ENCODE measurements at places on chromosomes 1 and 21.

DNA sequence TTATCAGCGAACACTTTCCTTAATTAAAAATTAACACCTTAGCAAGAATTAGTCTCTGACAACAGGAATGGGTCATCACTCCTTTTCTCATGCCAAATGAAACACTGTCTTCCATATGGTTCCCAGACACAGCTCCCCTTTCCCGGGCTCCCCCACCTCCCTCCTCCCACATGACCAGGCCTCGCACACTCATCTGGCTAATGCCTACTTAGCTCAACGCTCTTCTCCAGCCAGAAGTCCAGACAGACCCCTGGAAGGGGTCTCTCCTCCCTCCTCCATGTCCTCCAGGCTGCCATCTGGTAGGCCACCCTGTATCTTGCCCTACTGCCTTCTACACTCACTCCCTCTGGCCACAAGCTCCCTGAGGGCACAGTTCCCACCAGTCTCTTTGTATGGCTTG, 39.9 kb downstream of the KCNC4 start:
- no peak for DNase-seq

GRCh38 chr1:1907098-1907736, 7.8 kb upstream of the CALML6 start:
- DNase-seq = no peak

- no peak for DNase-seq
These were observed 253.6 kb upstream of the IRF2BP2 start for GRCh38 chr1:234863551-234863971.

DNA sequence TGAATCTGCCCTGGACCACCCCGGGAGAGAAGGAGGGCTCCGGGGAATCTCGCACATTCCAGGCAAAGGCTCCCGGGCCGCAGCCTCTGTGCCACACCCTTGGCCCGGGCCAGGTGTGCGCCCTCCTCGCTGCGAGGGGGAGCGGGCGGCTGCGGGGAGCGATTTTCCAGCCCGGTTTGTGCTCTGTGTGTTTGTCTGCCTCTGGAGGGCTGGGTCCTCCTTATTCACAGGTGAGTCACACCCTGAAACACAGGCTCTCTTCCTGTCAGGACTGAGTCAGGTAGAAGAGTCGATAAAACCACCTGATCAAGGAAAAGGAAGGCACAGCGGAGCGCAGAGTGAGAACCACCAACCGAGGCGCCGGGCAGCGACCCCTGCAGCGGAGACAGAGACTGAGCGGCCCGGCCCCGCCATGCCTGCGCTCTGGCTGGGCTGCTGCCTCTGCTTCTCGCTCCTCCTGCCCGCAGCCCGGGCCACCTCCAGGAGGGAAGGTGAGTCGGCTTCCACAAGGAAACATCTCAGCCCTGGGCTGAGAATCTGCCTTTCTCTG, at the start of gene LAMC2:
TSS of gene LAMC2 (plus strand) at position 324 of the 550 bp plus-strand sequence. CDS start at position 413, 89 bp downstream.
- DNase-seq = no peak

- DNase-seq = no peak
These were observed 38.1 kb downstream of the VANGL2 start for GRCh38 chr1:160438317-160438918.

- no peak for DNase-seq
These were observed 145.3 kb downstream of the S1PR1 start for GRCh38 chr1:101382135-101382534.

DNA sequence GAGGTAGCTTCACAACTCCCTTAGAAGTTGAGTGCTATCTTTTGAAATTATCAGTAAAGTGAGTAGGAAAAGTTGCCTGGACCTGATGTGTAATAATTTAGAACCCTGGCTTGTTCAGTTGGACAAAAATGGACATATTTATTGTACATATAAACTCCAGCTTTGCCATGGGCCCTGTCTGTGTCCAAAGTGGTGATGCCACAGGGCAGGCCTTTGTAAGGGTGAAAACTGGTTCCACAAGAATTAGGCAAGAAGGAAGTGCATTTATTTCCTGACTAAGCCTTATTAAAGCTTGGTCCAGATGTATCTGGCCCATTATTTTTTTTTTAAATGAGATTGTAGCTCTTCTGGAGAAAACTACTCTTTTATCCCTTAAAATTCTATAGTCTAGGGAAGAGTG, 47.9 kb downstream of the MACO1 start:
- no peak for DNase-seq

DNA sequence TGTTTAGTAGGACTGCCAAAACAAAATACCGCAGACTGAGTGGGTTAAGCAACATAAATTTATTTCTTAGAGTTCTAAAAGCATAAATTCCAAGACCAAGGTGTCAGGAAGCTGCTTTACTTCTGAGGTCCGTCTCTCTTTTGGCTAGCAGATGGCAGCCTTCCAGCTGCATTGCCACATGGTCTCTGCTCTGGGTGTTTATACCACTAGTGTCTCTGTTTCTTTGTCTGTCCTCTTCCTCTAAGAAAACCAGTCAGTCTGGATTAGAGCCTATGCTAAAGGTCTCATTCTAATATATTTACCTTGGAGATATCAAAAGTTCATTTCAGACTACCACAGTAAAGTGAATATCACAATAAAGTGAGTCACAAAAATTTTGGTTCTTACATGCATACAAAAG, 519.8 kb downstream of the COL11A1 start:
- DNase-seq = no peak

DNA sequence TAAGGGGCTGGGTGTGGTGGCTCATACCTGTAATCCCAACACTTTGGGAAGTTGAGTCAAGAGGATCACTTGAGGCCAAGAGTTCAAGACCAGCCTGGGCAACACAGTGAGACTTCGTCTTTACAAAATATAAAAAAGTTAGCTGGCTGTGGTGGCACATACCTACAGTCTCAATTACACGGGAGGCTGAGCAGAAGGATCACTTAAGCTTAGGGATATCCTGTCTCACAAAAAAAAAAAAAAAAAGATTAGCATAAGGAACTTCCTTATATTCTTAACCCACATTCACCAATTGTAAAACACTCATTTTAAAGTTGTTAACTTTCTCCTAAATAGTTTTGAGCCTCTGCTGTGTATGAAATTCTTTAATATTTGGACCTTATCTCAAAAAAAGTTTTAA, 53.1 kb downstream of the ABCD3 start:
- DNase-seq = no peak

DNA sequence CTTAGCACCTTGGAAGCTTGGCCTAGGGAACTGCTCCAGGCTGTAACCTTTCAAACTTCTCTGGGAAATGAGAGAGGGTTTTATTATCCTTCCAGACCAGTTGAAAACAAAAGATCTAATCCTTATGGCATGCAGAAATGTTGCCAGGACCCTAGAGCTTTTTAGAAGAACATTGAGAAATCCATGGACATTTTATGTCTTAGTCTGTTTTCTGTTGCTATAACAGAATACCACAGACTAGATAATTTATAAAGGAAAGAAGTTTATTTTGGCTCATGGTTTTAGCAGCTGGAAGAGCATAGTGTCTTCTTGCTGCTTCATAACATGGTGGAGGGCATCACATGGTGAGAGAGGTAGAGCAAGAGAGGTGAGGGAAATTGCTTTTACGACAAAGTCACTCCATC, 25.8 kb downstream of the OSBPL9 start:
- DNase-seq = no peak

DNA sequence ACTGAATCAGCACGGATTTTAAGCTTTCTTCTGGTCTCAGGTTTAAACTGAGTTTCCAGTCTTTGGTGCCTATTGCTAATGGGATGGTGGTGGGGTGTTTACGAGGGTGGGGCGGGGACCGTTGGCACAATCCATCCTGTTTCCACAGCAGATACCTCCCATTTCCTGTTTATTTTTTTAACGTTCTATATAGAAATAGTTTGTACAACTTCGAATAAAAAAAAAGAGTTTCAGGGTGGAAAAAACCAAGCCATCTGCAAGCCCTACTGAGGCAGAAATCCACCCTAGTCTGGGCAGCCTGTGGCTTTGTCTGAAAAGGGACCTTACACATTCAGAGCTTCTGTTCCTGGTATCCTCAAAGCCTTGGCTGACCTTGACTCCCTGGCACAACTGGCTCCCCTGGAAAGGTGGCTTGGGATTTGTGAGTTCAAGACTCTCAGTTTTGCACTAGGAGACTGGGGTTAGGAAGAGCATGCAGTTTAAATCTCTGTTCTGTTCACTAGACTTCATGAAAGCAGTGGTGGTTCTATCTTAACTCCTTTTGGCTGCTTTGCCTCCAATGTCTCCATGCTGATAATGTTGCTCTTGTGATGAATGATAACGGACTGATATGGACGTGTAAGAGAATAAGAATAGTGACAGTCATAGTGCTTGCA, 46.7 kb downstream of the VANGL2 start:
- DNase-seq = no peak

GRCh38 chr1:68199603-68200002, 32.7 kb downstream of the WLS start:
- DNase-seq = no peak

GRCh38 chr1:23533246-23534023, 2.4 kb upstream of the E2F2 start:
- no peak for DNase-seq

- DNase-seq = no peak
These were observed 89.4 kb upstream of the GPR52 start for GRCh38 chr1:174358344-174358743.

- no peak for DNase-seq
These were observed 46.0 kb downstream of the PKP1 start for GRCh38 chr1:201329286-201329685.

GRCh38 chr1:160664573-160665051, 17.8 kb upstream of the SLAMF1 start:
- no peak for DNase-seq

- DNase-seq = no peak
These were observed 55.3 kb downstream of the DOP1B start for GRCh38 chr21:36211660-36212512.

GRCh38 chr21:35275776-35276175, 226.7 kb upstream of the RUNX1 start:
- no peak for DNase-seq

DNA sequence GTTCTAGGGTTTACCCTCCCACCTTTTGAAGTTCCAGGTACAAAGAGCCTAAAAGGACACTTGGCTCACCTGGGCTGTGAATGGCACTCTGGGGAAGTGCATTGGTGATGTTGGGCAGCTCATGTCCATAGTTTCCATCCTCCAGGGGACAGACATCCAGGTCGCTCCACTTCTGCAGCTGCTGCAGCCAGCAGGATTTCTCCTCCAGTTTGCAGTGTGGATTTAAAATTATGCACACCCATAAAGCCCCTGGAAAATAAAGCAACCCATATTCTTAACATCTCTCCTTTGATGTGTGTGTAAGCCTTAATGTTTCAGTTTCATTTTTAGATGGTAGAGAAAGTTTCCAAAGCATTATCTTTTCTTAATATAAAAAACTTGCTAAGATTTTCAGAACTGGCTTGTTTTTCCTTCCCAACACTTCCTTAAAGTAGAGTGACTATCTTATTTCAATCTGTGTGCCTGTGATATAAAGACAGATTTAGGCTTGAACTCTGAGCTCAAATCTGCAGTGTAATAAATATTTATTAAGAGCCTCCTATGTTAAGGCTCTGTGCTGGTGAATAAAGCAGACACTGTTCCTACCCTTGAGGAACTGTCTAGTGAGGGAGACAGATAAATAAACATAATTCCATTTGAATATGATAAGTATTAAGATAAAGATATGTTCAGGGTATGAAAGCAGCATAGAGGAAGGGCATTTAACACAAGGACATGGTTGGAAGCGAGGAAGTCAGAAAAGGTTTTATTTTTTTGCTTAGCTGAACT, 39.1 kb downstream of the UROD start:
- DNase-seq = no peak

DNA sequence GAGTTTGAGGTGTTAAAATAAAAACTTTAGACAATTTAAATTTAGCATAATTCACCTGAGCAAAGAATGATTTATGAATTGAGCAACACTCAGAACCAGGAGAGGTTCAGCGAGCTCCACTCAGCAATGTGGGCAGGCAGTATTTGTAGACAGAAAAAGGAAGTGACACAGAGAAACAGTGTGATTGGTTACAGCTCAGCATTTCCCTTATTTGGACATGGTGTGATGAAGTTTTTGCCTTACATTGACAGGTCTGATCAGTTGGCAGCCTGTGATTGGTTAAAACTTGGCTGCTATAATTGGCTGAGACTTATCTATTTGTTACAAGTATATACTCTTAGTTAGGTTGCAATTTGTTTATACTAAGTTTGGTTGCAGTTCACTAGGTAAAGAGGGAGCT, 621.2 kb upstream of the PRMT6 start:
- DNase-seq = no peak

DNA sequence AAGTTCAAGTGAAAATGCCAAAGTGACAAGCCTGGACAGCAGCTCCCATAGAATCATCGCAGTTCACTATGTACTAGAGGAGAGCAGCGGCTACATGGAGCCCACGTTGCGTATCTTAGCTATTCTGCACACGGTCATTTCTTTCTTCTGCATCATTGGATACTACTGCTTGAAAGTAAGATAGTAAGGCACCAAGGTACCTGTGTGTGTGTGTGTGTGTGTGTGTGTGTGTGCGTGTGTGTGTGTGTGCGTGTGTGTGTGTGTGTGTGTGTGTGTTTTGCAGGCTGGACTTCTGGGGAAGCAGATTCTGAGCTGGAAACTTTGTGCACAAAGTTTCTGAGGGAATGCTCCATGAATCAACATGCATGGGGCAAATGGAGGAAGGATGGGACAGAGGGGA, 98.6 kb downstream of the ZP4 start:
- no peak for DNase-seq

GRCh38 chr1:174911606-174912005, 88.1 kb upstream of the CACYBP start:
- DNase-seq = no peak

DNA sequence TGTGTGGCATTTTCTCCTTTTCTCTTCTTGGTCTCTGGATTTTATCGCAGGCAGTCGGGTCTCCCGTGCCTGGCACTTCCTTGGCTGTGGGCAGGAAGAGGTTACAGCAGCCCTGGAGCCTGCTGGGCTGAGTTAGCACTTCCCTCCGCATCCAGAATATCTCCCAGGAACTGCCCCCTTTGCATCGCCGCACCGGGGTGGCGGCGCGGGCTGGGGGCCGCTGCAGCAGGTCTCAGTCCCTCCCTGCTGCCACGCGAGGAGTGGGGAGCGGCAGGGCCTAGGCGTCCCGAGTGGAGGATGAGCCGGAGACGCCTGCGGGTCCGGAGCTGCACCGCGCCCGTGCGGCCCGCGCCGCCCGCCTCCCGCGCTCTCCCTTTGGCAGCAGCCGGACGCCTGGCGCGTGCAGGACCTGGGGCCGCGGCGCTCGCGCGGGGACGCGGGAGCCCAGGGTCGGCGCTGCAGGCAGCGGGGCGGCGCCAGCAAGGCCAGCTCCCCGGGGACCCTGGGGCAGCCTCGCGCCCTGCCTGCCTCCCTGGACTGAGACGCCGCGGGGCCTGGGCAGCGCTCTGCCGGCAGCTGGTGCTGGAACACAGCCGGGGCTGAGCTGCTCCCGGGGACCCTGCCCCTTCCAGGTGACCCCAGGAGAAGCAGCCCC, 192.8 kb downstream of the PRDM2 start:
- DNase-seq = no peak

Measured in activated CD8-positive, alpha-beta memory T cell treated with anti-CD3 and anti-CD28 coated beads for 4 hours (primary cell).